ENCODE measurements at places on chromosomes 2 and 18.

DNA sequence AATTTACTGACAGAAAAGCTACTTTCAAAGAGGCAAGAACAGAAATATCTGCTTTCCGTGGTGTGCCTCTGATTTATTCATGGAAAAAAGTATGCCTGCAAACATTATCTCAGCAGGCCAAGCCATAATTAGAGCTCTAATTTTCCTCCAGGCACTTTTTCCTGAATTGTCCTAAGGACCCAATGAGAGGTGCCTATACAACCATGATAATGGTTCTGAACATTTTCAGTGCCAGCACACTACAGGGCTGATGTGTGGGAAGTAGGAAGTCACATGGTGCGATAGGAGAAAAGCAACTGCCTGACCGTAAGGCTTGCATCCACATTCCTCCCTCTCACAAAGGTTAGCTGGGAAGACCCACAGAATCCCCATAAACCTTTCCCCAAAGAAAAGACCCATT lies 45.9 kb upstream of the EGR4 start:
- no peak for DNase-seq

GRCh38 chr2:232318169-232318855 lies 60.2 kb upstream of the ALPP start:
- no peak for DNase-seq

GRCh38 chr2:200741468-200742202 lies 70.1 kb upstream of the BZW1 start:
- no peak for DNase-seq

GRCh38 chr18:78587096-78587495 lies 392.5 kb upstream of the SALL3 start:
- no peak for DNase-seq

- no peak for DNase-seq
Measured at GRCh38 chr2:133954636-133955035, 299.2 kb upstream of the MGAT5 start.

GRCh38 chr2:189298038-189298437 lies 118.5 kb upstream of the COL5A2 start:
- no peak for DNase-seq

Data from right lobe of liver (tissue), 6 donors.